Stimulated activated effector memory CD8-positive, alpha-beta T cell treated with anti-CD3 and anti-CD28 coated beads, Interleukin-12 subunit alpha, Interleukin-12 subunit beta, amount 100 ng/mL, for 72 hours (primary cell): ENCODE measurements at places on chromosomes 1 and 21.
A peak's percentile ranks its signal among the peaks of the same experiment; 100 is the strongest.

- no peak for DNase-seq
Measured at GRCh38 chr1:107877745-107878144, 87.2 kb downstream of the VAV3 start.

DNA sequence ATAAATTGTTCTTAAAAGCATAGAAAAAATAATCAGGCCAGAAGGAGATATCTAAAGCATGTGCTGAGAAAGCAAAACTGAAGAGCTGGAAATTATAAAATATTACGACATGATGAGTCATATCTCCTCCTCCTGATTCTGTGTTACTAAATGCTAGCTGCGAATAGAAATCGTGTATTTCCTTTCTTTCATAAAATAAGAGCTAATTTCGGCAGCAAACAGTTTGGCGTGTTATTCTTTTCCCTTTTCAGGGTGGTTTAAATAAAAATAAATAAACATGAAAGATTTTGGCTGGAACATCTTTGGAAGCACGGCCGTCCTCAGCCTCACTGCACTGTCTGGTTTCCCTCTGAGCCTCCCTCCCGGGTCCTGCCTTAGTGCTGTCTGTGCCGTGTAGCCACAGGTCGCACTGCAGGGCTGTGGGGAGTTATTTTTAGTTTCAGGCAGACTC is 56.0 kb downstream of the ADARB1 start:
- DNase-seq: no peak

GRCh38 chr1:158969855-158970254 is 38.5 kb downstream of the PYHIN1 start:
- DNase-seq: no peak

GRCh38 chr1:36971852-36972618 is 62.3 kb downstream of the GRIK3 start:
- DNase-seq: no peak

- no peak for DNase-seq
Measured at GRCh38 chr21:25895565-25896205, 160.9 kb downstream of the GABPA start.

DNA sequence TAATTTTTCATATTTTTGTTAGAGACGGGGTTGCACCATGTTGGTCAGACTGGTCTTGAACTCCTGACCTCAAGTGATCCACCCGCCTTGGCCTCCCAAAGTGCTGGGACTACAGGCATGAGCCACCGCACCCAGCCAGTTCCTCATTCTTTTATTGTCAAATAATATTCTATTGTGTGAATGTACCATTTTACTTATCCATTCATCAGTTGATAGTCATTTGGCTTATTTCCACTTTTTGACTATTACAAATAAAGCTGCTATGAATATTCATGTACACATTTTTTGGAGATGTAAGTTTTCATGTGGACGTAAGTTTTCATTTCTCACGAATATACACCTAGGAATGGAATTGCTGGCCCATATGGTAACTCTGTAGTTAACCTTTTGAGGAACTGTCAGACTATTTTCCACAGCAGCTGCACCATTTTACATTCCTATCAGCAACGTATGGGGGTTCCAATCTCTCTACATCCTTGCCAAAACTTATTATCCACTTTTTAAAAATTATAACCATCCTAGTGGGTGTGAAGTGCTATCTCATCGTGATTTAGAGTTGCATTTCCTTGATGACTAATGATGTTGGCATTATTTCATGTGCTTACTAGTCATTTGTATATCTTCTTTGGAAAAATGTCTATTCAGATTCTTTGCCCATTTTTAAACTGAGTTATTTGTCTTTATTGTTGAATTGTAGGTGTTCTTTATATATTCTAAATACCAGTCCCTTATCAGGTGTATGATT is 12.7 kb downstream of the PACC1 start:
- no peak for DNase-seq

DNA sequence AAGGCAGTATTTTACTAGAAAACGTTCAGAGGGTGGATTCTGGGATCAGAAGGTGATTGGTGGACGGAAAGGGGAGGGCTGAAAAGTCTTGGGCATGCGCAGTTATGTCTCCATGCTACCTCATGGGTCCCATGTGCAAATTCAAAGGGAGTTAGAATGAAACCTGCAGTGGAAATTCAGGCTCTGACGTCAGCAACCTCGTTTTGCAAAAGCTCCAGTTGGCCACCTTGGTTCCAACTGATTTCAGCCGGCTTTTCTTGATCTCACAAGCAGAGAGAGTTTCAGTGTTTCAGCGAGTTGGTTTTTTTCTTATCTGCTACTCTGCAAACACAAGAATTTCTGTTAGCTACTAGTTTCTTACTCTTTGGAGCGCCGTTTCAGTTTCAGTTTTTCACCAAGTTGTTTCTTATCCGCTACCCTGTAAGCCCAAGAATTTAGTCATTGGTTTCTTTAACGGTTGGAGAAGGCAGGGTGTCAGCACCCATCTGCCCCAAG is 69.8 kb upstream of the PGBD5 start:
- no peak for DNase-seq

- no peak for DNase-seq
Measured at GRCh38 chr1:237590386-237590785, 300.3 kb downstream of the ZP4 start.

DNA sequence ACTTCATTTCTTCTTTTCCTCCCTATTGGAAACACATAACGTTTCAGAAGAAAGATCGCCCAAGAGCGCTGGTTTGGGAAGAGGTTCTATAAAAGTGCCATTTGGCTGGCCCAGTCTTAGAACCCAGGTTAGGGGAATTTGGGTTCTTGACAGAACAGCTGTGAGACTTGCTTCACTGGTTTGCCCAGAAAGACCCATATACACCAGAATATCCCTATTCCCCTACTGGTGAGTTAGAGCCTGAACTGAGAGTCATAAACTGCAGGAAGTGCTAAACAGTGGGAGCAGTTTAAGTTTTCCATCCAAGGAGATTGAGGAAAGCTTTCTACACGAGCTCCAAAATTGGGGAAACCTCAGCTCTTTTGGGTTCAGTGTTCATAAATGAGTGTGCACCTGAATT is 275.2 kb downstream of the VAV3 start:
- no peak for DNase-seq

GRCh38 chr1:106793651-106794050 is 262.8 kb upstream of the PRMT6 start:
- no peak for DNase-seq

GRCh38 chr1:87969040-87969439 is 640.4 kb downstream of the LMO4 start:
- DNase-seq: no peak

- no peak for DNase-seq
Measured at GRCh38 chr1:10071640-10072039, 38.9 kb downstream of the UBE4B start.

DNA sequence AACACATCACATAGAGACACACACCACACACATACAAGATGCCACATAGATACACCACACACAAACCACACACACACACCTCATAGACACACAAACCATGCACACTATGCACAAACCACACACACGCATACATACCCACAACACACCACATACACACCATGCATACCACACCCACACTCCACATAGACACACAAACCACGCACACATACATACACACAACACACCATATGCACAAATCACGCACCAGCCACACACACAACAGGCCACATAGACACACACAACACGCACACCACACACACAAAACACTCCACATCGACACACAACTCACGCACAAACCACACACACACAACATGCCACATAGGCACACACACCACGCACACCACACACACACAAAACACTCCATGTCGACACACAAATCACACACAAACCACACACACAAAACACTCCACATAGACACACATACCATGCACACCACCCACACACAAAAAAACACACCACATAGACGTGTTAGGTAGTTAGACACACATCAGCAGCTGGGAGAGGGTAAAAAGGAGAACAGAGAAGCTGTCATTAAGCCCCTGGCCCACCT is 49.5 kb upstream of the SLC19A1 start:
- DNase-seq: no peak

DNA sequence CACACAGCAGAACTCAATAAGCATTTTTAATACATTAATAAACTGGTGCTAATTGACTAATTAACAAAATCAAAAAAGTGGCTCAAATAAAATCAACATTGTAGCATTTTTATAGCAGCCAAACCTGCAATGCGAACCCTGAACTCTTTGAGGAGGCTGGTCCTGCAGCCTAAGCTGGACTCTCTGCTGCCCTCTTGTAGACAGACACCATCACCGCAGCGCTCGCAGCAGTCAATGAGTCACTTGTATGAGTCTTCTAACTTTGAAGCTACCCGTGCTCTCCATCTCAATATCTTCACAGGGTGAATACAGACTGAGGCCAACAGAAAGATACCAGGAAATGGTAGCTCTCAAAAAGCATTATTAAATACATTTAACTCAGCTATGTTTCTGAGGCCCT is 9.7 kb upstream of the KRTAP7-1 start:
- no peak for DNase-seq

DNA sequence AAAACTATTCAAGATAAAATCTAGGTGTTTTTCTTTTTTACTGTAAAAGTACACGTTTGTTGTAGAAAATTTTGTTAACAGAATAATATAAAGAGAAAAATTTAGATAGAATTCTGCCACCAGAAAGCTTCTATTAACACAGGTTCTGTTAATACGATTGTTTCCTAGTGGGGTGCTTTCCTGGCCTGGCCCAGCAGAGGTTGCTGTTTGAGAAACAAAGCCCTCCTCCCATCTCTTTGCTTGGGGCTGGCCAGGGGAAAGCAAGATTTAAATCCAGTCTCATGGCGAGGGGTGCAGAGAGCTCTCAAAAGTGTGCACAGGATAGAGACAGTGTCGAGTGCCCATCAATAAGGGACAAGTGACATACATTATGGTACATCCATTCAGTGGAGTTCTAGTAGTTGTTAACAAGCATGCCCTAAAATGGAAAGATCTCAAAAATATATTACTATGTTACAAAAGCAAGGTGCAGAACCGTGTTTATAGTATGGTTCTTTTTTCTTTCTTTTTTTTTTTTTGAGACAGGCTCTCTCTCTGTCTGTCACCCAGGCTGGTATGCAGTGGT is 14.6 kb upstream of the ACBD3 start:
- DNase-seq: no peak

DNA sequence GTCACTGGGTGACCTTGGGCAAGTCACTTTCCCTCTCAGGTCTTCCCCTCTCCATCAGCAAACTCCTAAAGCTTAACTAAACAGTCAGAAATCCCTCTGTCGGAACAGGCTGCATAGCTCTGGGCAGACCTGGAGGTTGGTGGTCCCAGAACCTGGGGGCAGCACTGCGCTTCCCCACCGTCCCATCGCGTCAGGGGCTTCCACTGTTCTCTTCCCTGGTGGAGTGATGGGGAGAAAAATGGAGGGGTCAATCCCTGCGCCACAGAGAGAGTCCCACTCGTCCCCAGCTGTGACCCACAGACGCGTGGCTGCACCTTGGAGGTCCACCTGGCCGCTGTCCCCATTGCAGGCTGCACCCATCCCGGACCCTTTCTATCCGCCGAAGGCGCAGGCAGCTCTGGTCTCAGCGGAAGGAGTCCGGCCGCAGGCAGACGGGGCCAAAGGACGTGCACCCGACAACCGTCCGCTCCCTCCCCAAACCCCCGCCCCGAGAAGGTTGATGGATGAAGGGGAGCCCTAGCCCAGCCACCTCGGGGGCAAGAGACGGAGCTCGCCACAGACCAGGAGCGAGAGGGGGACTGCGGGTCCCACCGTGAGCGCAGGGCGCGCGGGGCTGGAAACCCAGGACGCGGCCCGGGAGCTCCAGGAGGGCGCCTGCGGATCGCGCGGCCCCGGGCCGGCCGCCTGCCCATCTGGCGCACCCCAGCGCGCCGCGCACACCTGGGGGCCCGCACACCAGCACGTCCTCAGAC is 588 bp upstream of the WNT3A start:
- DNase-seq: peak; percentile 47

DNA sequence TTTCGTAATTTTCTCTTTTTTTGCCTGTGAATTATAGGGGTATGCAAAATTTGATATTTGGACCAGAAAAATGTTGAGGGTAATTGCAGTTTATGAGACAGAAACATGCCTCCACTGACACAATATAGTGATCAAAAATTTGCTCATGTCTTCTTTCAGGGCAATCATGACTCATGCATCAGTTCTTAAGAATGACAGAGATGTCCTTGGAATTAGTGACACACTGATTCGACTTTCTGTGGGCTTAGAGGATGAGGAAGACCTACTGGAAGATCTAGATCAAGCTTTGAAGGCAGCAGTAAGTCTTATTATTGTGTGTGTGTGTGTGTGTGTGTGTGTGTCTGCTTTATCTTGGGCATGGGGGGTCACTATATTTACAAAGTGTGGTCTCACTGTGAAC is 27.5 kb downstream of the CTH start:
- no peak for DNase-seq

DNA sequence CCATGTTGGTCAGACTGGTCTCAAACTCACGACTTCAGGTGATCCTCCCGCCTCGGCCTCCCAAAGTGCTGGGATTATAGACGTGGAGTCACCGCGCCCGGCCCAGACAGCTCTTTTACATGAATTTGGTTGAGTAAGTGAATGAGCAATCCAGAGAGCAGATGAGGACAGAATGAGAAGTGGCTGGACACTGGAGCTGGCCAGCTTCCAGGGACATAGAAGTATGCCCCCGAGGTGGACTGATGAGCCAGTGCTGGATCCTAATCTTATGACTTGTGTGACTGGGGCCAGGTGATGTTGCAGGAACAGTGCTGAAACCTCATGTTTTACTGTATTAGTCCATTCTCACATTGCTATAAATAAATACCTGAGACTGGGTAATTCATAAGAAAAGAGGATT is 35.9 kb upstream of the KANK4 start:
- DNase-seq: no peak

DNA sequence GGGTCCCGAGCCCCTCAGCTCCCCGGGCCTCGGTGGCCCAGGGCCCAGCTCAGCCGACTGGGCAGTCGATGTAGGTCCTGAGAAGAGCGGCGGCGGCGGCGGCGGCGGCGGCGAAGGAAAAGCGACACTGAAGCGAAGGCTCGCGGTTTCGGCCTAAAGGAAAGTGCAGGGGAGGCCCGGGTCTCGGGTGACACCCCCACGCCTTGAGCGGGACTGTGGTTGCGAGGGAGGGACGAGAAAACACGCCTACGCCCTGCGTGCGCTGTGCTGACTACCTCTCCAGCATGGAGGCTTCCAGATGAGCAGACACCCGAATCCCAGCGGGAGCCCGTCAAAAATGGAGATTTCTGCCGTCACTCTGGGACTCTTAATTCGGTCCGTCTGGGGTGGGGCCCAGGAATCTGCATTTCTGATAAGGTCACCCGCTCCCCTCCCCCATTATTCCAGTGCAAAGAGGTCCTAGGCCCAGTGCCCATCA is 31.2 kb downstream of the DNTTIP2 start:
- DNase-seq: peak; percentile 84

- no peak for DNase-seq
Measured at GRCh38 chr1:56520016-56520601, 59.3 kb downstream of the PLPP3 start.
